Activated T-helper 9 cell treated with anti-CD3 and anti-CD28 coated beads, Interleukin-2, amount 50 U/mL, for 16 hours (primary cell): ENCODE measurements at places on chromosomes 6 and 20.

GRCh38 chr6:16372029-16372776, 133.8 kb downstream of the GMPR start:
- DNase-seq = no peak

- DNase-seq = no peak
Observed at GRCh38 chr6:87016772-87017171, 78.1 kb downstream of the CGA start.

GRCh38 chr6:72651967-72652956, 30.4 kb downstream of the KCNQ5 start:
- DNase-seq = no peak

DNA sequence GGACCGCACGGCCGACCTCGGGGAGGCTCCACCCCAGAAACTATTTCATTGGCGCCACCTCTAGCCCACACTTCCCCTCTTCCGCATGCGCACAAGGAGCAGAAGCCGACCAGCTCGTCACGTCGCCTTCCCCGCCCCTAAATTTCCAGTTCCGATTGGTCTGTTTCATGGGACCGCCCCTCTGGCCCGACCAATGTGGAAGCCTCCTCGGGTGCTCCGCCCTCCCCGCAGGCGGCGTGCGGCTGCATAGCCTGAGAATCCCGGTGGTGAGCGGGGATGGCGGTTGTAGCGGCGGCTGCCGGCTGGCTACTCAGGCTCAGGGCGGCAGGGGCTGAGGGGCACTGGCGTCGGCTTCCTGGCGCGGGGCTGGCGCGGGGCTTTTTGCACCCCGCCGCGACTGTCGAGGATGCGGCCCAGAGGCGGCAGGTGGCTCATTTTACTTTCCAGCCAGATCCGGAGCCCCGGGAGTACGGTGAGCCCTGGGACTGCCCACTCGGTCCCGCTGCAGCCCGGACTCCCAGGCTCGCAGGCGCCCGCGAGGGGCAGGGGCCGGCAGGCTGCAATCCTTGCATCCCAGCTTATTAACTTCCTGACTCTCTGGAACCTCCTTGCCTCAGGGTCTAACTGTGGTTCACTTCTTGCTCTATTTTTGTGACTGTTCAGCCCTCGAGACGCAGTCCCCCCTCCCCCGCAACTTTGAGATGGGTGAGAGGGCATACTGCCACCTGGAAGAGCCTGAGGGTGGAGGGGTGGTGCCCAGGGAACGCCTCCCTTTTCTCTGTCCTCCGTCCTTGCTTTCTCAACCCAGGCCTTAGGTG, at the start of gene BCKDHB:
BCKDHB (plus strand) TSS at position 254 of the 818 bp plus-strand sequence; CDS start at position 277, 23 bp downstream.
- peak; percentile 96 for DNase-seq

DNA sequence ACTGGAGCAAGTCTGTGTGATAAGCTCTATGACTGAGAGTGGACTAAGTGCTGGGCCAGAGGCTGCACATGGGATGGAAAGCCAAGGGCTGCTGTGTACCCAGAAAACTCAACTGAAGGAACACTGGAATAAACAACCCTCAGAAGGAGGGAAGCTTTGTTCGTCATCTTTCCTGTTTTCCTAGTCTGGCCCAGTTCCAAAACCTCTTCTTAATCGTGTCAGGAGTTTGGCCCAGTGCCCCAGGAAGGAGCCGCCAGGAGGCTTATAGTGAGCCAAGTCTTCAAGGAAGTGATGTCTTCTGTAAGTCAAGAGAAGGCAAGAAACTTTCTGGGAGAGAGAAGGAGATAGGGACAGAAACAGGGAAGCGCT, 23.3 kb upstream of the TOP1 start:
- DNase-seq = no peak

GRCh38 chr6:44203955-44204354, 12.8 kb upstream of the MYMX start:
- no peak for DNase-seq

DNA sequence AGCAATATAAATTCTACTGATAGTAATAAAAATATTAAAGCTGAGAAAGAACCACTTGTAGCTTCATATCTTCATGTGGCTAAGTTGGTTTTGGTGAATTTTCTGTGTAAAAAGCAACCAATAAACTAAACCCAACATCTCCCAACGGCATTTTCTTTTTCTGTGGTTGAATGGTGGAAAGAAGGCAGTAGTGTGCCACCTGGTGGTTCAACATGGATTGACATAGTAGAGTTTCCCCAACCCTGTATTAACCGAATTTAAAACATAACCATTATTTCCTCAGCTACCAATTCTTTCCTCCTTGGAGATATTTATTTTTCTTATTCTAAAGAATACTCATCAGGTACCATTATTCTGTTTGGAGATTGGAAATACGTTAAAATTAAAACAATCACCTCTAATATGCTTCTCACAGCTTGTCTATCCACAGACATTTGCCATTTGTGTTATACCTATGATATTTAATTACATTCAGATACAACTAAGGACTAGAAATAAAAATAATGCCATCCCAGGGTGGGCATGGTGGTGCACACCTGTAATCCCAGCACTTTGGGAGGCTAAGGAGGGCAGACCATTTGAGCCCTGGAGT, 117.1 kb upstream of the EEF1E1 start:
- DNase-seq = no peak

DNA sequence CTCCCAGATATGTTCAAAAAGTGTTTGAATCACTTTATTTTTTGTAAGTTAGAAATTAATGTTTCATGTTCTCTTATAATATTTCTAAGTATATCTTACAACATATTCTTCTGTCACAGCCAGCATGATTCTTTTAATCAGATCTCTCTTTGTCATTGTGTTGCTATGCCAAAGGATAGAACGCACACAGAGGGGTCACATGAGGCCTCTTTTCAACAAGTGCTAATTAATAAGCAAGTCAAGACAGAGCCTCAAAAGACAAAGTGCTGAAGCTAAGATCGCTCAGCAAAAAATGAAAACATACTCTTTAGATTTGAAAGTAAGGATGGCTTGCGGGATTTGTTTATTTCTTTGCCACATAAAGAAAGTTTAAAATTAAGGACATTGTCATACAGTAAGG, 508.8 kb upstream of the PTCHD4 start:
- no peak for DNase-seq

DNA sequence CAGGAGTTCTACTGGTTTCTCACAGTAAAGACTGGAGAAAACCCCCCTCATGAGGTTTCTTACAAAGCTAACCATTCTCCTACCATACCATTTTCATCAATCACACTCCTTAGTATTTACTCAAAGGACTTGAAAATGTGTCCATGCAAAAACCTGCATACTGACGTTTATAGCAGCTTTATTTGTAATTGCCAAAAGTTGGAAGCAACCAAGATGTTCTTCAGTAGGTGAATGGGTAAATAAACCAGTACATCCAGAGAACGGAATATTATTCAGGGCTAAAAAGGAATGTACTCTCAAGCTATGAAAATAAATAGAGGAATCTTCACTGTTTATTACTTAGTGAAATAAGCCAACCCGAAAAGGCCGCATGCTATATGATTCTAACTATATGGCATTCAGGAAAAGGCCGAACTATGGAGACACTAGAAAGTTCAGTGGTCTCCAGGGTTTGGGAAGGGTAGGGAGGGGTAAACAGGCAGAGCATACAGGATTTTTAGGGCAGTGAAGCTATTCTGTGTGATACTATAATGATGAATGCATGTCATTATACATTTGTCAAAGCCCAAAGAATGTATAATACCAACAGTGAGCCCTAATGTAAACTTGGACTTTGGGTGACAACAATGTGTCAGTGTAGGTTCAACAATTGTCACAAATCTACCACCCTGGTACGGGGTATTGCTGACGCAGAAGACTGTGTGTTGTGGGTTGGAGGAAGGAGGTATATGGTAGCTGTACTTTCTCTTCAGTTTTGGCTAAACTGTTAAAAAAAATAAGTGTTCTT, 50.6 kb downstream of the SNX5 start:
- DNase-seq = no peak

- no peak for DNase-seq
Observed at GRCh38 chr20:54114109-54114508, 43.7 kb upstream of the BCAS1 start.

DNA sequence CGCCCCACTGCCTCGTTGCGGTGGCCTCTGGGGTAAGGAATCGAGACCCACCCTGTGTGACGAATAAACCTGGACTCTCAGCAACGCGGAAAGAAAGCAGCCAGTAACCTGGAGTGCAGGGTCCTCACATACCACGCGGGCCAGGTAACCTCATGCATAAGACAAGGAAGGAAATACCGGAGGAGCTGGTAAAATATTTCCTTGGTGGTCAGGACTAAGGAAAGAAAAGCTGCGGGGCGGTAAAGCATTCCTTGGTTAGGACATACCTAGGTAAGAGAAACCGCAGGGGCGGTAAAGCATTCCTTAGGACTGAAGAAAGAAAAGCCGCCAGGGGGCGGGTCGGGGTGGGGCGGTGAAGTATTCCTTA, 80.7 kb downstream of the SYTL3 start:
- DNase-seq = no peak

GRCh38 chr6:38570750-38571149, 69.0 kb downstream of the BTBD9 start:
- no peak for DNase-seq

- DNase-seq = no peak
Observed at GRCh38 chr6:161220346-161220745, 53.5 kb downstream of the AGPAT4 start.

DNA sequence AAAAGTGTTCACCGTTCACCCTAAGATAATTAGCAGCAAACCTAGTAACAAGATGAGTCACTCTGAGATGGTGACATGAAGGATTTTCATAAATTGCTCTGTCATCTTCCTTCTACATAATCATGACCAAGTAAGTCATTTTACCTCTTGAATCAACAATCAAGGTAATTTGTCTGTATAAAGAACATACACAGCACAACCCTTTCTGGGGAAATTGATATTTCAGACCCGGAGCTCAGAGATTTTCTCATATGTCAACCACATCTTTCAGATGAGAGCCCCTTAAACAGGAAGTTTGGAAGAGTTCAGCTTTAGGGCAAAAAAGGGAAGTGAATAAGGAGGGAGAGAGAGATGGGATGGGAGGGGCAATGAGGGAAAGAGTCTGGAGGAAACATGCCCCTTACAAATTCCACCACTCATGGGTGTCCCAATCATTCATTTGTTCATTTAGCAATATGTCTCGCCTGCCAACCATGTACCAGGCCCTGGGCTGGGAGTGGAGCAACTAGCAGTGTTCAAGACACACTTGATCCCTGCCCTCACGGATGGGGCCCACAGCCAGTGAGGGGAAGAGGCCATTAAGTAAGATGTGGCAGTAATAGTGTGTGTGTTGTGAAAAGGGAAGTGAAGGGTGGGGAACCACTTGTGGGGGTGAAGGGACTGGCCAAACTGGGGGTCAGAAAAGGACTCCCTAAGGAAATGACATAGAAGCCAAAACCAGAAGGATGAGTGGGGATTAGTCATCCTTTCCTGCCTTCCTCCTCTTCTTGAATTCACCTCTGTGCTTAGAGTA, 190.9 kb downstream of the MAFB start:
- no peak for DNase-seq

GRCh38 chr6:56708810-56709597, 66.3 kb upstream of the DST start:
- DNase-seq = no peak

DNA sequence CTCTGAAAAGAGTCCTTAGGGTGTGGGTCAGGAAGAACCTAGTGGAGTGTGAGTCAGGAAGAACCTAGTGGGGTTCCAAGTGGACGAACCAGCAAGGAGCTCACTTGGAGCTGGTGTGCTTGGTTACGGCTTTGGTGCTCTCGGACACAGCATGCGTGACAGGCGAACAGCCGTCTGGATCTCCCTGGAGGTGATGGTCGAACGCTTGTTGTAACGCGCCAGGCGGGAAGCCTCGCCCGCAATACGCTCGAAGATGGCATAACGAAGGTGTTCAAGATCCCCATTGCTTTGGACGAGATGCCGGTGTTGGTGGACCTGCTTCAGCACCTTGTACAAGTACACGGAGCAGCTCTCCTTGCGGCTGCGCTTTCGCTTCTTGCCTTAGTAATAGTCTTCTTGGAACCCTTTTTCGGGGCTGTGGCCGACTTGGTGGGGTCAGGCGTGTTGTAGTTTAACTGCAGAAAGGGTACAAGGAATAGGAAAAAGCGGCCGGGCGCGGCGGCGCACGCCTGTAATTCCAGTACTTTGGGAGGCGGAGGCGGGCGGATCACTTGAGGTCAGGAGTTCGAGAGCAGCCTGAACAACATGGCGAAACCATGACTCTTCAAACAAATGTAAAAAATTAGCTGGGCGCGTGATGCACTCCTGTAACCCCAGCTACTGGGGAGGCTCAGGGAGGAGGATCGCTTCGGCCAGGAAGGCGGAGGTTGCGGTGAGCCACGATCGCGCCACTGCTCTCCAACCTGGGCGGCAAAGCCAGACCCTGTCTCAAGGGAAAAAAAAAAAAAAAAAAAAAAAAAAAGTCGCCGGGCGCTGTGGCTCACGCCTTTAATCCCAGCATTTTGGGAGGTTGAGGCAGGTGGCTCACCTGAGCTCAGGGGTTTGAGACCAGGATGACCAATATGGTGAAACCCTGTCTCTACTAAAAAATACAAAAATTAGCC, 48.0 kb downstream of the OR2B2 start:
- DNase-seq = no peak

DNA sequence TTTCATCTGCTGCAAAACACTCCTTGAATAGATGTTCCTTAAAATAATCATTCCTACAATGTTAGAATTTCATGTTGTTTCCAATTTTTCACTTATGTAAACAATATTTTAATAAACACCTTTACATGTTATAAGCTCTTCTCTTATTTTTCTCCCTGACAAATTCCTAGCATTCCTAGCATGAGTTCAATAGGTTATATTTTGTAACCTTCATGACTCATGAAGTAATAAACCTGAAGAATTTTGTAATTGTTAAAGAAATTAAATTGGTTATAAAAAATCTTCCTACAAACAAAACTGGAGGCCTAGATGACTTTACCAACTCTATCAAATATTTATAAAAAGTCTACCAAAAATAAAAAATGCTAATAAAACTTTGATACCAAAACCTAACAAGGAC, 66.3 kb downstream of the NT5E start:
- no peak for DNase-seq

- DNase-seq = no peak
Observed at GRCh38 chr6:133309579-133309978, 68.4 kb downstream of the EYA4 start.

GRCh38 chr6:106631346-106631745, 2.0 kb downstream of the QRSL1 start:
- DNase-seq = no peak

DNA sequence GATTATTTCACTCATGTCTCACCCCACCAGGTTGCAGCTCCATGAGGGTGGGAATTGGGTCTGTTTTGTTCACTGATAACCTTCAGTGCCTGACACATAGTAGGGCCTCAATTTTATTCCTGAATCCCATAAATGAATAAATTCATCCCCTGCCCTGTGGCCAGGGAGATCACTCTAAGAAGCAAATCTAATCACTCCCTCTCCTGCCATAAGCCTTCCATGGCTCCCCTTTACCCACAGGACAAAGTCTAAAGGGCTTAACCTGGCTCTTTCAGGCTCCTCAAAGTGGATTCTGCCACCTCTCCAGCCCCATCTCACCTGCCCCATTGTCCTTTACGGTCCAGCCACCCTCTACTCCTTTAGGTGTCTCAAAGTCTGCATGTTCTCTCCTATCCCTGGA, 141.8 kb upstream of the PTPN1 start:
- no peak for DNase-seq
